ENCODE measurements at places on chromosomes 11 and 22. TPM values are rescaled to one million over a fixed set of nuclear protein-coding genes. Genes with fewer than 3 reads are reported as not detected.

The OR5B3 gene
- not detected for polyA plus RNA-seq

The OR2D2 gene
- not detected for polyA plus RNA-seq

The WNT7B gene
- not detected for polyA plus RNA-seq

The LRRC4C gene
- polyA plus RNA-seq: not detected

The C11orf91 gene
- polyA plus RNA-seq: not detected

The PLA2G6 gene
- 10.0 TPM for polyA plus RNA-seq

DNA sequence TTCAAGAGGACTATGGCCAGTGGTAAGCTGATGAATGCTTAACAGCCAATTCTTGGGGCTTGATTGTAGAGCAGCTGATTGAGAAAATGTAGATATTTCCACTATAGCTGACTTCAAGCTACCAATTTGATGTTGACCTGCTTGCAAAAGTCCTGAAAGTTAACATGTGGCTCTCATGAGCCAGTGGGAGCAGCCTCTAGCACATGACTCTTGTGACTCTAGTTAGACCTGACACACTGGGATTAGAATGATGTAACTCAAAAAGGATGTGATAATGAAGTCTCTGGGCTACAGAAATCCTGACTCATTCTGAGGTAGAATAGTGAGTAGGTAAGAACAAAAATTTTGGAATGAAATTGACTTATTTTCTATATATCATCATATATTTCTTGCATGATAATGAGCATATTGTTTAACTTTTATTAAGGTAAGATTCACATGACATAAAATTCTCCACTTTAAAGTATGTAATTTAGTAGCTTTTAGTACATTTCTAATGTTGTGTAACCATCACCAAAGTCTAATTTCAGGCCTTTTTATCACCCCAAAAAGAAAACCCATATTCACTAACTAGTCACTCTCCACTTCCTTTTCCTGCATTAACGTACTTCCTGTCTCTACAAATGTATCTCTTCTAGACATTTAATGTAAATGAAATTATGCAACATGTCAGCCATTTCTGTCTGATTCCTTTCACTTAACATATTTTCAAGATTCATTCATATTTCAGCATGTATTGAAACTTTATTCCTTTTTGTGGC, 16.1 kb upstream of the OR52H1 start:
- no peaks in the 10 kb centered on the region for H3K4me1 ChIP-seq
- H3K27me3 ChIP-seq: no peaks in the 10 kb centered on the region
- no peak overlapping the region for H3K27ac ChIP-seq
- H3K36me3 ChIP-seq: no peaks in the 10 kb centered on the region

- H3K4me3 ChIP-seq: peak overlapping the region; percentile 26
- H3K36me3 ChIP-seq: no peaks in the 10 kb centered on the region
- H3K4me1 ChIP-seq: no peaks in the 10 kb centered on the region
Observed at GRCh38 chr22:36123673-36124630, 36.6 kb downstream of the APOL3 start.

DNA sequence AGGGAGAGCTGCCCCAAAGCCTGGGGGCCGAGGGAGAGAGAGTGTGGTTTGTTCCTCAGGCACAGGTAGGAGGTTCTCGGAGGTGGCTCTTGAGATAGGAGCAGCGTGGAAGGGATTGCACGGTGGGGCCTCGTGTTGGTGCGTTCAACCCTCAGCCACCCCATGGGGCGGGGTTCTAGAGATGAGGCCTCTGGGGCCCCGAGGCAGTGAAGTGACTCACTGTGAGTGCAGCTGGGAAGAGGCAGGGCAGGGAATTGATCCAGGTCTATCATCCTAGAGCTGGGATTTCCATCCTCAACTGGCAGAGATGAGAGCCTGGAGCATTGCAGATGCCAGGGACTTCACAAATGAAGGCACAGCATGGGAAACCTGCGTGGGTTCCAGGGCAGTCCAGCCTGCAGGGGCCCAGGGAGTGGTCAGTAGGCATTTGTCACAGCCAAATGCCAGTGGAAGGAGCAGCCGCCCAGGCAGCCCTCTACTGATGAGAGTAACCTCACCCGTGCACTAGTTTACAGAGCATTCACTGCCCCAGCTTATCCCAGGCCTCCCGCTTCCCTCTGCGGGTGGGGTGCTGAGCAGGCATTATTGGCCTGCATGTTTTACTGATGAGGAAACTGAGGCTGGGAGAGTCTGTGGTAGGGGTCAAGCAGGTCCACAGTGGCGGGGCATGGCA, 5.1 kb upstream of the SMARCB1 start:
- H3K27me3 ChIP-seq: peaks cover 2% of the 10 kb centered on the region
- DNase-seq: no peak
- no peak overlapping the region for H3K4me3 ChIP-seq
- H3K4me1 ChIP-seq: peaks cover 5% of the 10 kb centered on the region
- H3K27ac ChIP-seq: no peak overlapping the region

- H3K27me3 ChIP-seq: no peaks in the 10 kb centered on the region
- H3K36me3 ChIP-seq: no peaks in the 10 kb centered on the region
- no peak for DNase-seq
Observed at GRCh38 chr11:58640386-58641023, 18.0 kb downstream of the CNTF start.

DNA sequence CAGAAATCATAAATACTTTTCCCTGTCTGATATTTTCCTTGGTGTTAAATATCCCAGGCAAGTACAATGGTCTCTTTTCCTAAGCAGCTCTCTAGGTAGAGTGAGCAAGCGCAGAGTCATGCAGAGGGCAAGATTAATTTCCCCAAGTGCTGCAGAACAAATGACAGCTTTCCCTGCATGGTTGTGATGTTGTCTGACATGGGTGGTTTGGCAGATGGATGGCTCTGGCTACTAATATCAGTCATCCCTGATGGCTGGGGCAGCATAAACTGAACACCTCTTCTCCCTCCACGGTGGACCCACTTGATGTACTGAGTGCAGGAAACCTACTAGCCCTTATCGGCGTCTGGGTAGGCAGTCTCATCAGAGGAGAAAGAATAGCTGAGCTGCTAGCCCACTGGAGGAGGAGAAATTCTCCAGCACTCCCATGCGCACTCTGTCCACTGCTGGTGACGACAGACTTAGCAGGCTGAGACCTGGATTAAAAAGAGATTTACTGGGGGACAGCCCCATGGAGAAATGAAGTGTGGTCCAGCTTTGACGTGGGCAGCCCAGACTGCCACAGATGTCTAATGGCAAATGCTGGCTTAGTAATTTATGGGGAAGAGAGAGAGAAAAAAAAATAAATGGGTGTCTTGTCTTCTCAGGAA, 202.9 kb downstream of the DBX1 start:
- H3K27me3 ChIP-seq: no peaks in the 10 kb centered on the region
- H3K27ac ChIP-seq: no peak overlapping the region
- no peaks in the 10 kb centered on the region for H3K36me3 ChIP-seq
- no peak for DNase-seq
- H3K4me1 ChIP-seq: peaks cover 2% of the 10 kb centered on the region

GRCh38 chr11:43393765-43394355, 35.1 kb downstream of the TTC17 start:
- H3K4me1 ChIP-seq: no peaks in the 10 kb centered on the region
- peaks cover 4% of the 10 kb centered on the region for H3K36me3 ChIP-seq
- no peak overlapping the region for H3K27ac ChIP-seq
- H3K27me3 ChIP-seq: no peaks in the 10 kb centered on the region
- no peak overlapping the region for H3K4me3 ChIP-seq

GRCh38 chr22:46586531-46587011, 33.6 kb upstream of the GRAMD4 start:
- H3K27me3 ChIP-seq: no peaks in the 10 kb centered on the region
- peak overlapping the region; percentile 65 for H3K4me3 ChIP-seq
- H3K27ac ChIP-seq: peak overlapping the region; percentile 78
- DNase-seq: no peak
- no peaks in the 10 kb centered on the region for H3K36me3 ChIP-seq
- peaks cover 56% of the 10 kb centered on the region for H3K4me1 ChIP-seq

DNA sequence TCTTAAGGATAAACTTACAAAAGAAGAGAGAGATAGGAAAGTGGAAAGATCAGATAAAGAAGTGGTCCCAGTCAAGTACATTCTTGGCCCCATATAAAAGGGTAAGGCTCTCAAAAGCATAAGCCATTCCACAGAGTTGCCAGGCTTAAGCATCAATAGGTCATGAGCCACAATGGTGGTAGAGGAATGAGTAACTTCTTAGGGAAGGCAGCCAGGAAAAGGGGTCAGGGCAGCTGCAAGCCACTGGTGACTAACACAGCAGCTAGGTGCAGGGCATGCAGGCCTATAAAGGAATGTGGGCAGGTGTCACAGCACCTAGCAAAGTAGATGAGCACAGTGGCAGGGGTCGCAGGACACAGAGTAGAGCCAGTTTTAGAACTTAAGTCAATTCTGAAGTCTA, 302.6 kb upstream of the FAT3 start:
- H3K27me3 ChIP-seq: no peaks in the 10 kb centered on the region
- no peak for DNase-seq
- no peak overlapping the region for H3K27ac ChIP-seq
- H3K36me3 ChIP-seq: no peaks in the 10 kb centered on the region
- H3K4me3 ChIP-seq: no peak overlapping the region
- H3K4me1 ChIP-seq: no peaks in the 10 kb centered on the region

DNA sequence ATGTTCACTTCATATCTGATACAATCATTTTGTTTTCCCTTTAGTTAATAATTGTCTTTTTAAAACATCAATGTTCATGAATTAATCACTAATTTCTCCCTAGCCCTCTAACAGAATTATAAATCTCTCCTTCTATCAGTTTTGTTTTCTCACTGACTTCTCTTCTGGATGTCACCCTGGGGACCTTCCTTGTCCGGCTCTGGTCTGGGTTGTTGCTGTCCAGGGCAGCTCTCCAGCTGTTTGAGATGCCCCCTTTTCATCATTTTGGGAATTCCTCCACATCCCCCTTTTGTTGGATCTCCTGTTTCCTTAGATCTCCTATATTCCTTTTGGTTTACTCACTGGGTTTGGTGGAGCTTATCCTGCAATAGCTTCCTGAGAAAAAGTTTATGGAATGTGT, 35.6 kb upstream of the PSMA1 start:
- no peak overlapping the region for H3K27ac ChIP-seq
- no peak overlapping the region for H3K4me3 ChIP-seq
- no peaks in the 10 kb centered on the region for H3K27me3 ChIP-seq
- H3K4me1 ChIP-seq: no peaks in the 10 kb centered on the region
- no peaks in the 10 kb centered on the region for H3K36me3 ChIP-seq

GRCh38 chr22:43535741-43536140, 123.9 kb downstream of the MPPED1 start:
- H3K4me1 ChIP-seq: no peaks in the 10 kb centered on the region
- no peaks in the 10 kb centered on the region for H3K36me3 ChIP-seq
- no peaks in the 10 kb centered on the region for H3K27me3 ChIP-seq
- no peak overlapping the region for H3K4me3 ChIP-seq
- no peak for DNase-seq

GRCh38 chr11:7579361-7579791, 65.6 kb downstream of the PPFIBP2 start:
- 0 out of 2 replicates have a peak, but pooled peaks cover 7% of the 10 kb centered on the region for H3K36me3 ChIP-seq
- no peak for DNase-seq
- no peak overlapping the region for H3K4me3 ChIP-seq
- peaks cover 45% of the 10 kb centered on the region for H3K4me1 ChIP-seq
- no peaks in the 10 kb centered on the region for H3K27me3 ChIP-seq
- no peak overlapping the region for H3K27ac ChIP-seq

- H3K4me1 ChIP-seq: no peaks in the 10 kb centered on the region
- DNase-seq: no peak
- no peaks in the 10 kb centered on the region for H3K27me3 ChIP-seq
- H3K36me3 ChIP-seq: no peaks in the 10 kb centered on the region
Observed at GRCh38 chr11:135043434-135043833, 631.4 kb upstream of the B3GAT1 start.

DNA sequence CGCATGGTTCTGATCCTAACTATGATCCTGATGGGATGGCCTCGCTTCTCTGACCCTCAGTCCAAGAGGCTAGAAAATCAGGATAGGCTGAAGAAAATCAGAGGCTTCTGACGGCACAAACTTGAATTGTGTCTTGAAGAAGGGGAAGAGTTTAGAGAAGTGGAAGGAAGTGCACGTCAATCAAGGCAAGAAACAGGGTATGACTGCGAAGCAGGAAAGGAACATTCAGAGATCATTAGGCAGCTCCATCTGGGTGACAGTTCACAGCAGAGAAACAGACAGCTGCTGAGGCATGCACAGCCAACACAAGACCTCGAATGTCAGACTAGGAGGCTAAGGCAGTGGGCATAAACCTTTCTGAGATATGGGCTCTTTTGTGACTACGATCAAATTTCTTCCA, 29.3 kb downstream of the CLPB start:
- no peak overlapping the region for H3K27ac ChIP-seq
- no peaks in the 10 kb centered on the region for H3K27me3 ChIP-seq
- DNase-seq: no peak
- no peak overlapping the region for H3K4me3 ChIP-seq

DNA sequence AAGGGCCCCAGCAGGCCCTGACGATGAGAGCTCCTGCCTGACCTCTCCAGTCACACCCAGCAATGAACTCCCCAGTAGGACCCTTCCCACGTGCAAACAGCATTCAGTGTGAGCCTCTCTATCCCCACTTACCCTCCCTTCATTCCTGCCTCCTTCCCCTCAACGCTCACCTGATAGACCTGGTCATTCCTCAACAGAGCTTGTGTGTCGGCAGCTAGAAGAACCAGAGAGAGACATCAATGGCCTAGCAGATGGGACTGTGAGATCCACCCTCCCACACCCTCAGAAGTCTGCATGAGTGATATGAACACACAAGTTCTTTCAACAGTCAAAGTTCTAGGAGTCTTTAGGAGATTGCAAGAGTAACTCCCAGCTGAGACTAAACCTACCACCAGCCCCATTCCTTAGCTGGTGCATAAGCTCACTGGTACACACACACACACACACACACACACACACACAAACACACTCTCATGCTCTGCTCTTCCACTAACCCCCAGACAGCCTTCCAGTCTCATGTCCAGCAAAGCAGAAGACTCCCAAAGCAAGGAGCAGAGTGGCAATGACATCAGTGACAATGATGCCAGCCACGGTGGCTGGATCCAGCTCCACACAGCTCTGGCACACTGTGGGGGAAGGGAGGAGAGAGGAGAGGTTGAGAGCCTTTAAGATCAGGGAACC, 3.1 kb downstream of the CD3D start:
- H3K4me3 ChIP-seq: no peak overlapping the region
- no peak overlapping the region for H3K27ac ChIP-seq
- H3K36me3 ChIP-seq: no peaks in the 10 kb centered on the region
- DNase-seq: no peak

DNA sequence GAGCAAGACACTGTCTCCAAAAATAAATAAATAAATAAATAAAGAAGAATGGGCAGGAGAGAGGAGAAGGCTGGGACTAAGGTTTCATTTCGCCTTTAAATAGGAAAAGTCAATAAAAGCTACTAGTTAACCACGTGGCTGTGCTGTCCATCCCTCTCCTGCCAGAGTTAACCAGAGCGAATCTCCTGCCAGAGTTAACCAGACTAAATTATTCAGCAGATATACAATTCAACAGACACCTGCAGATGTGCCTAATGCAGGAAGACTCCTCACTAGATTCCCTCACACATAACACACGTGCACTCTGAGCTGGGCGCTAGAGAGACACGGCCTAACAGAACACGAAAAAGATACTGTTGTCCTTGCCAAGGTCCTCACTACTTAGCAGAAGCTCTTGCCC, 156.1 kb downstream of the IGLL1 start:
- H3K4me1 ChIP-seq: no peaks in the 10 kb centered on the region
- H3K4me3 ChIP-seq: no peak overlapping the region
- no peak overlapping the region for H3K27ac ChIP-seq
- no peak for DNase-seq
- no peaks in the 10 kb centered on the region for H3K27me3 ChIP-seq

GRCh38 chr11:66728693-66729385, at the start of gene SPTBN2:
SPTBN2 (minus strand) TSS chr11:66729216; CDS start chr11:66721240, 7,976 bp downstream.
- H3K36me3 ChIP-seq: no peaks in the 10 kb centered on the region
- H3K27me3 ChIP-seq: peaks cover 21% of the 10 kb centered on the region
- H3K4me1 ChIP-seq: no peaks in the 10 kb centered on the region
- DNase-seq: no peak
- H3K27ac ChIP-seq: no peak within 1 kb of the TSS
- H3K4me3 ChIP-seq: no peak within 1 kb of the TSS

All from GM12878 (cell line).